ENCODE measurements at places on chromosomes 3 and 15. TPM values are rescaled to one million over a fixed set of nuclear protein-coding genes. Genes with fewer than 3 reads are reported as not detected.

GPR160 gene
- 0.71 TPM for total RNA-seq

GOLGA6L1 gene
- not detected for total RNA-seq

SLC51A gene
- total RNA-seq: not detected

ILDR1 gene
- not detected for total RNA-seq
